ENCODE measurements at places on chromosomes 2 and 18.

DNA sequence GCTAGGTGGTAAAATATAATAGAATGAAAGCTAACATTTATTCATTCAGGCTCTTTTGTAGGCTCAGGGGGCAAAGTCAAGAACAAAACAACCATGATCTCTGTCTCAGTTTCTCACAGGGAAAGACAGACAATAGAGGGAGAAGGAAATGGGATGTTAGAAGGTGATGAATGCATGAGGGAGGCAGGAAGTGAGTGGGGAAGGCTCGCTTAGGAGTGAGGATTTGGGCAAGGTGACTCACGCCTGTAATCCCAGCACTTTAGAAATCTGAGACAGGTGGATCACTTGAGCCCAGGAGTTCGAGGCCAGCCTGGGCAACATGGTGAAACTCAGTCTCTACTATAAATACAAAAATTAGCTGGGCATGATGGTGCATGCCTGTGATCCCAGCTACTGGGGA is 88.4 kb downstream of the CTIF start:
- no peak for DNase-seq

GRCh38 chr2:41771710-41772109 is 276.1 kb upstream of the PKDCC start:
- DNase-seq: no peak

DNA sequence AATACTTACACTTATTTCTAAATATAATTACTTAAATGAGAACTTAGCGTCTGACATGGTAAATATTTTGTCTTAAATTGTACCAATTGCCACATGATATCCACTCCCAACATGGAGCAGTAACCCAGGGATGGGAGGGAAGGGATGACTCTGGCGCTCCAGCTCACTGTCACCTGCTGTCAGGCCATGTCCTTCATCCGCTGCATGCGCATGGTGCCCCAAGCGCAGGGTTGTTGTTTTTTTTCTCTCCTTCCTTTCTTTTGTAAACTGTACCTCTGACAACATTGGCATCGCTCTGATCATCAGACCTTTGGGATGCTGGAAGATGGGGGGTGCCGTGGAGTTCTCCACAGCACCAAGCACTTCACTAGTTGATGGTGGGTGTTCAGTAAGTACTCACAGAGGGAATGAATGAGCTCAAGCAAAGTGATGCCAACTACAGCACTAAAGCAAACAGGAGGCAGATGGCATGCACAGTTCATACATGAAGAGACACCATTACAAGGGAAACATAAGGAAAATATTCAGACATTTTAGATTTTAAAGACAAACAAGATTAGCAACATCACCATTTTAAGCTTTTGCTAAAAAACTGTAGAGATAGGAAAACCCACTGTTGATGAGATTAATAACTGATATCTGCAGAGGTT is 247.8 kb downstream of the GBX2 start:
- DNase-seq: no peak

GRCh38 chr2:23360571-23361125 is 24.3 kb upstream of the KLHL29 start:
- DNase-seq: no peak

GRCh38 chr2:101446869-101447268 is 28.0 kb downstream of the RFX8 start:
- no peak for DNase-seq

All from amniotic stem cell (primary cell).